Stimulated activated CD4-positive, alpha-beta T cell treated with anti-CD3 and anti-CD28 coated beads, TNF-alpha, amount 100 ng/mL, for 4 hours (primary cell): ENCODE measurements at places on chromosomes 5 and 9.

GRCh38 chr5:22258139-22258538 lies 595.0 kb downstream of the CDH12 start:
- DNase-seq, result no peak

DNA sequence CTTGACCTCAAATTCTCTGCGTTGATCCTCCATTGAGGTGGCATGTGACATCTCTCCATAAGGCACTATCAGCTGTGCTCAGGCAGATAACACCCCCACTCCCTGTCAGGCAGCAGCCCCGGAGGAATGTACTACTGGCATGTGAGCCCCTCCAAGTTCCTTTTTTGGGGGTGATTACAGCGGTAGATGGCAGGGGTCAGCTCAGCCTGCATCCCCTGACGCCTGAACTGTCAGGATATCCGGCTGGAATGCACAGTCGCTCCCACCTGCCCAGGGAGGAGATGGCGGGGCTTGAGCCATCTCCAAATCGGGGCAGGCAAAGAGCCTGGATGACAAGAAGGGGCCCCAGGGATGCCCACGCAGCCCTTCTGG lies 40.8 kb downstream of the FAM78A start:
- no peak for DNase-seq

- no peak for DNase-seq
Observed at GRCh38 chr5:96729156-96729555, 67.0 kb downstream of the CAST start.

GRCh38 chr9:125591245-125591644 lies 115.8 kb downstream of the MAPKAP1 start:
- DNase-seq, result no peak

- DNase-seq, result no peak
Observed at GRCh38 chr5:84825606-84826005, 440.9 kb upstream of the EDIL3 start.

- DNase-seq, result no peak
Observed at GRCh38 chr5:119356612-119357188, 881 bp downstream of the TNFAIP8 start.

- DNase-seq, result no peak
Observed at GRCh38 chr9:2413160-2413805, 208.3 kb upstream of the VLDLR start.
